Stimulated activated CD4-positive, alpha-beta T cell treated with anti-CD3 and anti-CD28 coated beads, TNF-alpha, amount 100 ng/mL, for 24 hours (primary cell): ENCODE measurements at places on chromosomes 1 and 21.

DNA sequence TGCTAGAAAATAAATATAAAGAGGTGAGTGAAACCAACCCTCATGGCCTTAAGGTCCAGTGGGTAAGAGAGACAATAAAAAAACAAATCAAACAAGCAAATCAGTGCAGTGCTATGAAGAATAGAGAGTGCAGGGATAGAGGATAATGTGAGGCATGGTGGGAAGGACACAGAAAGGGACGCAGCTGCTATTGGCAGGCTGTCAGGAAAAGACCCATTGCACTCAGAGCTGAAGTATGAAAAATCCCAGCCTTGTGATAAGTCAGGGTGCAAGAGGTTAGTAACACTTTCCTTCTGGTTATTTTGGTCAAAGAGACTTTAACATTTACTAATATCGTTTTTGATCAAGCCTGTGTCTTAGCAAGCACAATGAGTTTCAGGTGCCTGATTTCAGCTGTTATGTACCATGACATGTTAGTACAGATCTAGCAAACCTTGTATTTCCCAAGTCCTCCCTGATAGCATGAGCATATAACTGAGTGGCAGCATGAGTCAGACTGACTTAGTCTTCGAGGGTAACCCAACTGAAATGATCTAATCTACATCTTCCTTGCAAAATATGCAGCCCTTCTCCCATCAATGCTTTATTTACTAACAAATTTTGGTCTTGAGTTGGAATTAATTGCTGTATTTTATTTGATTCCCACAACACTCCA is 31.7 kb downstream of the CHML start:
- no peak for DNase-seq

DNA sequence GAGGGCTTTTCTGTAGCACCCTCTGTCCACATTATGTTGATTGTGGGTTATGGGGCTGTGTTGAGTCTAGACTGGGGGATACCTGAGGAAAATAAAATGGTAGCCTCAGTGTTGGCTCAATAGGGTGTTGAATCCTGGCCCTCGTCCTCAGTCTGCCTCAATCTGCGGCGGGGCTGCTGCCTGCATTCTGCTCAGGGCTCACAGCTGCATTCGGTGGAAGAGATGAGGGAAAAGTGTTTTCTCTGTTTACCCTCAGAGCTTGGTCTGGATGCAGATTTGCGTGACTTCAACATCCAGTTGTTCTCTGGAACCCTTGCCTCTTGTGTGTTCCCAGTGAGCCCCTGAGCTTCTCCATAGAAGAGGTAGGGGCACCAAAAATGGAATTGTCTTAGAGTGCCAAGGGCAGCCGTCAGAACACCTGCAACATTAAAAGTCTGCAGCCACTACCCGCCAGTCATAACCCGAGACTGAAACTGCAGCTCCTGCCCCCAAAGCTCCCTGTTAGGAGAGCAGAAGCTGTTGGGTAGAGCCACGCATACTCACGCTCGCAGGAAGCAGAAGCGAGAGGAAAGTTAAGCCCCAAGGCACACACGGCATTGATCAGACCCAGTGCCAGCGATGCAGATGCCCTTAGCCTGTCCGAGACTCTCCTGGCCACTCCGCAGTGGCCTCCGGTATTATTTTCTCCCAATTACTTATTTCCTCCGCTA is 215.3 kb upstream of the C1orf174 start:
- DNase-seq: no peak

- no peak for DNase-seq
Measured at GRCh38 chr1:176609556-176610408, 146.8 kb downstream of the PAPPA2 start.

GRCh38 chr1:162635418-162635817 is 3.2 kb downstream of the DDR2 start:
- no peak for DNase-seq

- DNase-seq: no peak
Measured at GRCh38 chr1:70737125-70737524, 310.5 kb downstream of the PTGER3 start.

DNA sequence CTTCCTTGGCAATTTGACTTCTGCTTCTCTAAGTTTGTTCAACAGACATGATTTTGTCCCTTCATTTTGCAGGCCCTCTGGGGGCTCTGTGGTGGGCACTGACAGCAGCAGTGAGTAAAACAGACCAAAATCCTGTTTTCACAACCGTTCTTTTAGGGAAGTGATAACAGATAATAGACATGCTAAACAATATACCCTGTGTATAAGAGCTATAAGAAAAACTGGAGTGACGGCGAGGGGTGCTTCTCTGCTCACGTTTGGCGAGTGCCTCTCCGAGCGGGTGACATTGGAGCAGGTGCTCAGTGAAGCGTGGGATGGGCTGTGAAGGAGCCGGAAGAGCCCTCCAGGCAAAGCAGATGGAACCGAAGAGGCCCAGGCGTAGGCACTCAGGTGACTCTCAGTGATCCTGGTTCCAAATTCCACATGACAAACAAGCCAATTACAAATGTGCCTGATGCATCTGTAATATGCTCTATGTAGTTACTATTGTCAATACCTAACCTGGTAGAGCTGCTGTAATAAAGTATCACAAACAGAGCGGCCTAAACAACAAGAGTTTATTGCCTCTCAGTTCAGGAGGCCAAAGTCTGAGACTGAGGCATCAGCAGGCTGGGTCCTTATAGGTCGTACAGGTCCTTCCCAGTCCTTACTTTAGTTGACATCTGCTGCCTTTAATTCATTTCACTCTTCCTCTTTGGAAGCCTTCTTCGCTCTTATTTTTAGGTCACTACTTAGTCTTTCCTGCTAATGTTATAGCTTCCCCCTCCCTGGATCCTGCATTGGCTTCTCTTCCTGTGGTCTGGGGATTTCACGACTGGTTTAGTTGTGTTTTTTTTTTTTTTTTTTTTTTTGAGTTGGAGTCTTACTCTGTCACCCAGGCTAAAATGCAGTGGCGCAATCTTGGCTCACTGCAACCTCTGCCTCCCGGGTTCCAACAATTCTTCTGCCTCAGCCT is 20.1 kb downstream of the OR2B11 start:
- DNase-seq: no peak

GRCh38 chr1:14215151-14215550 is 383.3 kb upstream of the KAZN start:
- no peak for DNase-seq
